ENCODE measurements at places on chromosomes 13 and 19.

DNA sequence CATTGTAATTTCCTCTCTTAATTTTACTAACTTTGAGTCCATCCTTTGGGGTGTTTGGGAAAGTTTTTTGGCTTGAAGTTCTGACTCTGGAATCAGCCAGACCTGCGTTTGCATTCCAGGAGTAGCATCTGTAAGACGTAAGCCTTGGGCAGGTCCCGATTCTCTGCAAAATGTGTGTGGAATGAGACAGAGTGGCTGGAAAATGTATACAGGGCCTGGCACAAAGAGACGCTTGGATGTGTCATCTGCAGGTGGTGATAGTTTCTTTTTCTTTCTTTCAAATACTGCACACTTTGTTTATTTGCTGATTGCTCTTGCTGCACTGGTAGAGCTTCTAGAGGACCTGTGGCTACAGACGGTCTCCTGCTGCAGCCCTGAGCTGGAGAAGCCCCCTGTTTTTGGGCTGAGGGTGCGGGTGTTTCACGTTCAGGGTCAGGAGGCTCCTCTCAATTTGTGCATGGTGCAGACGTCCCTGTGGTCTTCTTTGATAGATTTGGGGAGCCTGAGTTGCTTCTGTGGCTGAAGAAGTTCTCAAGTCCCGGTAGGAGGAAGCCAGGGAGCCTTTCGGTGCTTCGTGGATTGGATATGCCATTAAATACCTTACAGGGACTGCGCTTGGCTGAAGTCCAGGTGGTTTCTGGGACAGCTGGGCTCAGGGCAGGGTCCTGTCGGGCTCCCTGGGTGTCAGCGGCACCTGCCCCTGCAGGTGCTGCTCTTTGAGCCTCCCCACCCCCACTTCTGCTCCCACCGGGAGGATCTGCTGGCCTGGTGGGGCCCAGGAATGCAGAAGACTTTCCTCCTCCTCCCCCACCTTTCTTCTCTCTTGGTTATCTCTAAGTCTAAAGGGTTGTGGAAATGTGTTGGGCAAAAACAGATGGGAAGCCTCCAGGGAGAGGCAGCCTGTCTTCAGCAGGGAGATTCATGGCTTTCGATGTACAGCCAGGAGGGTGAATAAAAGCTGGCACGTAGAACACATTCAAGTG is 44.0 kb upstream of the GAS6 start:
- DNase-seq, result no peak

DNA sequence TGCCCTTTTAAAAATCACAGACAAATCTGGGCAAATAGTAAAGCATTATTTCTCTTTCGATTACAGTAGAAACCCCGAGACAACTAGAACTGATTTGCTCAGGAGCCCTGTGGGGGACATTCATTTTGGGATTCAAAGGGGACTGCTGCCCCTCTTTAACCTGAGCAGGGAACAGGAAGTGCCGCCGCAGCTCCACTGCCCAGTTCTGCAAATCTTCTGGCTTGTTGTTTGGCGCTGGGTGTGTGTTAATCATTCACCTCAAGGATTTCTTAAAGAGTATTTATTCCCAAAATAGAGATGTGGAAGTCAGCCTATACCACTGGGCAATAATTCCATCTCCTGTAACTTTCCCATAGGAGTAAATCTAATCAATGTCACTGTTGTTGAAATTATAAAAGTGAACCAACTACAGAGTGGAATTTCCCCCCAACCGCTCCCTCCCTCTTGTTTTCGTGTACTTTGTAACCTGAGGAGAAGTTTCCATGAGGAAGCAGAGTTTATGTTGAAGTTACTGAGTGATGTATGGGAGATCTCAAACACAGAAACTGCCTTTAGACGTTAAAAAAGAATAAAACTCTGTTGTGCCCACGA is 515.8 kb downstream of the KLF12 start:
- no peak for DNase-seq

- no peak for DNase-seq
Measured at GRCh38 chr19:12648088-12648487, 18.5 kb downstream of the MAN2B1 start.

GRCh38 chr19:56840451-56841192 is at the start of the genes PEG3 and ZIM2:
PEG3 (minus strand) TSS chr19:56840726; CDS start chr19:56824655, 16,071 bp downstream.
ZIM2 (minus strand) TSS chr19:56840726; CDS start chr19:56824277, 16,449 bp downstream.
- DNase-seq, result no peak

DNA sequence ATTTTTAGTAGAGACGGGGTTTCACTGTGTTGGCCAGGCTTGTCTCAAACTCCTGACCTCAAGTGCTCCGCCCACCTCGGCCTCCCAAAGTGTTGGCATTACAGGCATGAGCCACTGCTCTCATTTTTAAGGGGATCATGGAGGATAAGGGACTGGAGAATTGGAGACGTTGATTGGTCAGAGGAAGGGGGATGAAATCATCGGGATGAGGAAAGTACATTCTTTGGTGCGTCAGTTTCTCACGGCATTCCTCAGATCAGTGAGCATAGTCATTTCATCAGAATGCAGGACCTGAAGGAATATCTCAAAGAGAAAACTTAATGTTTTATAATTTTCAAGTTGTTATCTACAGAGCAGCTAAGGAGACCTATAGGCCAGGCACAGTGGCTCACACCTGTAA is 14.0 kb downstream of the ZNF114 start:
- DNase-seq, result no peak

- no peak for DNase-seq
Measured at GRCh38 chr13:113884821-113885220, 20.9 kb upstream of the GAS6 start.

- DNase-seq, result no peak
Measured at GRCh38 chr19:6030214-6030507, 52.2 kb upstream of the RANBP3 start.

GRCh38 chr19:39434123-39435076 is 1.3 kb downstream of the RPS16 start:
- DNase-seq, result no peak

DNA sequence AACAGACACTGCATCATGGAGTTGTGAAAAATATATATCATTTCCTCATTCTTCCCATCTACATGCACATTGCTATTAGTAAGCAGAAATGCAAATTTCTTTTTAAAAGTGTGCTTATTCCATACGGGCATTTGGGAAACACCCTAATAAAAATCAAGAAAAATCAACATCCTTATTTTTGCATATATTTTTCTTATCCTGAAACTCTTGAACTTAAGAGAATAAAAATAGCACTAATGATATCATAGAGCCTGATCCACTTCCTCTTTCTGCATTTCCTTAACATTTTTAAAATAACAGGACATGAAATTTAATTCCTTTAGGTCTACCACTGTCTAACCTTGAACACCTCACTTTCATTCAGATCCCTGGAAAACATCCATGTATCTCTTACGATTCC is 123.3 kb downstream of the VWA8 start:
- DNase-seq, result no peak

DNA sequence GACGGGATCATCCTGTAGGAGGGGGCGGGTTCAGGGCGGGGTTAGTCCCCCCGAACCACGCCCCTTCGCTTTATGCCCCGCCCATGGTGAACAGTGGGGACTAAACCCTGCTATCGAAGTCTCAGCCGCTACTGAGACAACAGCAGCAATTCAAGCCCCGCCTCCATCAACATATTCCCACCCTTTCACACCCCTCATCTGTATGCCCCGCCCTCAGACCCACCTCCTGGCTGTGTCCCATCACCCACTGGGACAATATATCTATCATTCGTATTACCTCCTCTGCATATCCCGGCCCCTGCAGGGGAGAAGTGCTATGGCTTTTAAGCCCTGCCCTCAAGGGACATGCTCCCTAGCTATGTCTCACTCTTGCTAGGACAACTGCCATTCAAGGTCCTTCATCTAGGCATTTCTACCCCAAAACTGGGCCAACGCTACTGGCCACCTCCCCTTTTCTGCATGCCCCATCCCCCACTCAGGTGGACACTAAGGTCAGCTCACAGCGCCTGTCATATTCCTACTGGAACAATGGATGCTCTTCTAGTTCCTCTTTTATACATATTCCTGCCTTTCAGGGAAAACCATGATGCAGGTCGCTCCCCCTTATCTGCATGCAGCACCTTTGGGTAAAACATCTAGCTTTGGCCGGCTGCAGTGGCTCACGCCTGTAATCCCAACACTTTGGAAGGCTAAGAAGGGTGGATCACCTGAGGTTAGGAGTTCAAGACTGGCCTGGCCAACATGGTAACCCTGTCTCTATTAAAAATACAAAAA is 11.9 kb downstream of the LRFN1 start:
- DNase-seq, result no peak

DNA sequence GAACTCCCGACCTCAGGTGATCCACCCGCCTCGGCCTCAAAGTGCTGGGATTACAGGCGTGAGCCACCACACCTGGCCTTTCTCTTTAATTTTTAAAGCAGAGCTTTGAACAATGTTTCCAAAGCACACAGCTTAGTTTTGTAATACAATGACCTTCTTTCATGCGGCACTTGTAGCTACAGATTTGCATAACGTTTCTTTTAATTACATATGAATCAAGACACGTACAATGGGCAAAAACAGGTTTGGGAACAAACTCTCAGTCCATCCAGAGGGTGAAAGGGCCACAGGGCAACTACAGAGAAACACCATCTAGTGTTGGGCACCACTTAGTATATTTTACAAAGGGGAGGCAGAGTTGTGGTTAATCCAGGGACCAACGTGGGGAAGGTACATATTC is 19.0 kb upstream of the S1PR4 start:
- DNase-seq, result no peak

DNA sequence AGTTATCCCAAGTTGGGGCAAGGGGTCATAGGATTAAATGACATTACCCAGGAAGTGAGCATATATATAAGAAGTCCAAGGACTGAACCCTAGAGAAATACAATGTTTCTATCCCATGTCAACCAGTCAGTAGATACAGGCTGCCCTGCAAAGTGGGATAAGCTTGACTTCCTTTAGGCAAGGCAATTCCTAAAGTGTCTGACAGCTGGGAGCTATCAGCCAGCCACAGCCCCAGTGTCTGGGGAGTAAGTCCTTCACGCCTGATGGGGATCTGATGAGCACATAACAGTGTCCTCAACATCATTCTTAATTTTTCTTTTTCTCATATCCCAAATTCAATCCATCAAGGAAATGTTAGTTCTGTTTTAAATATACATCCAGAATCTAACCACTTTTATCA is 54.1 kb downstream of the DNAJC15 start:
- no peak for DNase-seq

GRCh38 chr13:53151336-53152056 is 122.9 kb downstream of the OLFM4 start:
- no peak for DNase-seq

GRCh38 chr19:1725100-1726064 is 27.9 kb upstream of the ONECUT3 start:
- peak; percentile 58 for DNase-seq

- DNase-seq, result no peak
Measured at GRCh38 chr13:54536112-54536511, 1507.5 kb downstream of the OLFM4 start.

- no peak for DNase-seq
Measured at GRCh38 chr19:42309686-42310085, 3.4 kb upstream of the TMEM145 start.

GRCh38 chr13:79389026-79389425 is 17.0 kb downstream of the RBM26 start:
- DNase-seq, result no peak

GRCh38 chr13:33257841-33258807 is 27.4 kb downstream of the STARD13 start:
- no peak for DNase-seq

DNA sequence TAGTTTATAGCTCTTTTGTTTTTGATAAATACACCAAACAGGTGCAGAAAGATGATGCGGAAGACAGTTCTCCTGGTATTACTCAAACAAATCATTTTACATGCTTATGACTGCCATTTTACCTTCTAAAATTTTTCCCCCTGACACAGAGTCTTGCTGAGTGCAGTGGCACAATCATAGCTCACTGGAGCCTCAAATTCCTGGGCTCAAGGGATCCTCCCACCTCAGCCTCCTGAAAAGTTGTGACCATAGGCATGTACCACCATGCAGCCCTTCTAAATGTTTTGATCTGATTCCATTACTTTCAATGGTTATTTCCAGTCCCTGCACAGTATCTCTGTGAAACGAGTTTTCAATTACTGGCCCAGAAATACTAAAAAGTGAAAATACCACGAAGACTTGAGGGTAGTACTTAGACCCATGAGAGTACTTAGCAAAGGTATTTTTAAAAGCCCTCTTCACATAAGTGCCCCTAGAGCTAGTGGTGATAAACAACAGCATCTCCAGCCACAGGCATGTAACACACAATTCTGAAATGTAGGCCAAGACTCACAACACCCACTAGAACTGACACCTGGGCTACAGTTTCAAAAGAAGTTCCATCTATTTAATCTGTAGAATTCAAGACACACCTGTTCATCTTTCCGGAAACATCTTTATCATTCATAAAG is 11.3 kb downstream of the HSPH1 start:
- DNase-seq, result no peak

DNA sequence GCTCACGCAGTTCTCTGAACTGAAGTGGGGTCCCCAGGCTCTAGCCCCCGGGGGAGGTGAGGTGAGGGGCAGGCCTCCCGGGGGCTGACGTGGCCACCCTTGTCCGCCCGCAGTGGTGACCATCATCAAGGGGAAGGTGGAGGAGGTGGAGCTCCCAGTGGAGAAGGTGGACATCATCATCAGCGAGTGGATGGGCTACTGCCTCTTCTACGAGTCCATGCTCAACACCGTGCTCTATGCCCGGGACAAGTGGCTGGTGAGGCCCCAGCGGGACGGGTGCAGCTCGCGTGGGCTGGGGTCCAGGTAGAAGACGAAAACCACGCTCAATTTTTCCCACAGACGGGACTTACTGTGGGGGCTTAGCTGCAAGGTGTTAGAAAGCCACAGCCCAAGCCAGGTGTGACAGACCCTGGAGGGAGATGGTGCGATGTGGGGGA is 5.6 kb upstream of the ADM5 start:
- no peak for DNase-seq

DNA sequence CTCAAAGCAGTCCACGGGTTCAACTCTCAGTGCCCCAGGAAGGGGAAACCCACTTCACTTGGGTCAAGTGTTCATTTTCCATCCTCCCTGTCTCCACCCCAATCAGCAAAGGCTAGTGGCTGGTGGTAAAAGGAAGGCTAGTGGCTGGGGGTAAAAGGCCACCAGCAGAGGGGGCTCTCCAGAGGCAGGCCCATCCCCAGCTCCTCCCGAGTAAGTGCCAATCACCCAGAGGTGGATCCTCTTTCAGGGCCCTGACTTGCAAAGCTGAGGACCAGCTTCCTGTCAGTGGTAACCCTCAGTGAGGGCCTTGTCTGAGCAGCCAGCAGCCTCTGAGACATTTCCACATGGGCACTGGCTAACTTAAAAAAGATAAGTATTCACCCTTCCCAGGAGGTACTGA is 22.0 kb upstream of the TPT1 start:
- no peak for DNase-seq

Measured in CD4-positive, alpha-beta T cell treated with Interleukin-6 for 4 hours (primary cell).